ENCODE measurements at places on chromosomes 2 and 18.

GRCh38 chr2:241639385-241639784 is 1.9 kb downstream of the ATG4B start:
- H3K27ac ChIP-seq = no peak overlapping the region
- no peaks in the 10 kb centered on the region for H3K27me3 ChIP-seq
- DNase-seq = no peak
- H3K4me1 ChIP-seq = peaks cover 21% of the 10 kb centered on the region
- no peaks in the 10 kb centered on the region for H3K36me3 ChIP-seq

DNA sequence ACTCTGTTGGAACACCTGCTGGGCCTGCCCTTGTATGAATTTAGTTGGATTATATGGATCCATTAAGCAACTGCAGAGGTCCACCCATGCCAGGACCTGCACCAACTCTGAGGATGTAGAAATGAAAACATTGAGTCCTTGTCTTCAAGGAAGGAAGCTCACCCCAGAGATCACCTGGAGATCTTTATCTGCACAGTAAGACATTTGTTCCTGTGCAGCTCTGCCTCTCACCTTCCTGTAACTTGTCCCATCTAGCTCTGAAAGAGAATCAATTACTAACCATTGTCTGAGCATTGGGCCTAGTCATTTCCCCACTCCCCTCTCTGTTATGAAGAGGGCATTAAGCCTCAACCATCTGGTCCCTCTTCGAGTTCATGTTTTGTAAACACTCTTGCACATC is 105.2 kb upstream of the YWHAQ start:
- H3K27ac ChIP-seq = peak overlapping the region; percentile 18
- peaks cover 40% of the 10 kb centered on the region for H3K4me1 ChIP-seq
- no peaks in the 10 kb centered on the region for H3K27me3 ChIP-seq
- H3K36me3 ChIP-seq = no peaks in the 10 kb centered on the region
- DNase-seq = no peak

- H3K27ac ChIP-seq = no peak overlapping the region
- H3K36me3 ChIP-seq = no peaks in the 10 kb centered on the region
- no peak overlapping the region for H3K4me3 ChIP-seq
- no peaks in the 10 kb centered on the region for H3K27me3 ChIP-seq
- H3K4me1 ChIP-seq = no peaks in the 10 kb centered on the region
Observed at GRCh38 chr18:11665587-11665986, 23.5 kb upstream of the GNAL start.

DNA sequence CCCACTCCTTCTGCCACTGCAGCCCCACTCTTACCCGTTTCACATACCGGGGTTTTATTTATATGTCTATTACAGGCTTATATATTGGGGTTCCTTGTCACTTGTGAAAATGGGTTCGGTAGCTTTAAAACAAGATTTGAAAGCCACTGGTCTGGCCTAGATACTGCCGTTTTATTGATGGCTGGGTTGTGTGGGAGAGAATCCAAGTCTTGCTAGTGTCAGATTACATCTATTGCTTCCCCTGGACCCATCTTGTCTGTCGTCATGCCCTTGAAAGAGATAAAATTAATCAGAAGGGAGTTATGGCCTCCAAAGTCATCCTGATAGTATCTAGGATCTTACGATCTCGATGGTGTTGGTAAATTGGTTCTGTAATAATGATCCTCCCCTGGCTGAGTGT is 79.4 kb downstream of the EIPR1 start:
- H3K27me3 ChIP-seq = no peaks in the 10 kb centered on the region
- H3K36me3 ChIP-seq = no peaks in the 10 kb centered on the region
- peaks cover under 1% of the 10 kb centered on the region for H3K4me1 ChIP-seq
- H3K27ac ChIP-seq = no peak overlapping the region
- no peak overlapping the region for H3K4me3 ChIP-seq
- DNase-seq = no peak

DNA sequence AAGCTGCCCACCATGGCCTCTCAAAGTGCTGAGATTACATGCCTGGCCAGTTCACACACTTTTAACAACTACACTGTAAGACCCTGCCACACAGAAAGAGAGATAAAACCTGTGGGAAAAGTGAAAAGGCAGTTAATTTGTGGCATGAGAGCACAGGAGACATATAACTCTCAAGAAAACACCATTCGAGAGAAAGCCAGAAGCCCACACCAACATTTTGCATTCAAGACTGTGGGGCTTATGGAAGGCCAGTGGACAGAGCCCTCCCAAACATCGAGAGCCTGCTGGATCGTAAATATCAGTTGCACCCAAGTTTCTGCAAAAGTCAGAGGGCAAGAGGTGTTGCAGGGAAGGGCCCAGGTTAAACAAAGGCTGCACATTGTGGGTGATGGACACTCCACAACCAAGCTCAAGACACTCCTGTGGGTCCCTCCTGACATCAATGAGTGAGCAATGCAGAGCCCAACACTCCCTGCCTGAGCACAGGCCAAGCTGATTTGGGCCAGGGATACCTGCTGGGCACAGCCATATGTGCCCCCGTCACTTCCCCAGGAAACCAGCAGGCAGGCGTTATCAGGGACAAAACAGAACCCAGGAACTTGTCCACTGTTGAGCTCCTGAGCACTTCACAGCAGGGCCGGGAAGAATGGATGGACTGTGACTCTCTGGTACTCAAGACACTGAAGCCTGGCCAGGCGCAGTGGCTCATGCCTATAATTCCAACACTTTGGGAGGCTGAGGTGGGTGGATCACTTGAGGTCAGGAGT is 114.4 kb downstream of the ZFP36L2 start:
- DNase-seq = no peak
- no peaks in the 10 kb centered on the region for H3K36me3 ChIP-seq
- no peak overlapping the region for H3K4me3 ChIP-seq

DNA sequence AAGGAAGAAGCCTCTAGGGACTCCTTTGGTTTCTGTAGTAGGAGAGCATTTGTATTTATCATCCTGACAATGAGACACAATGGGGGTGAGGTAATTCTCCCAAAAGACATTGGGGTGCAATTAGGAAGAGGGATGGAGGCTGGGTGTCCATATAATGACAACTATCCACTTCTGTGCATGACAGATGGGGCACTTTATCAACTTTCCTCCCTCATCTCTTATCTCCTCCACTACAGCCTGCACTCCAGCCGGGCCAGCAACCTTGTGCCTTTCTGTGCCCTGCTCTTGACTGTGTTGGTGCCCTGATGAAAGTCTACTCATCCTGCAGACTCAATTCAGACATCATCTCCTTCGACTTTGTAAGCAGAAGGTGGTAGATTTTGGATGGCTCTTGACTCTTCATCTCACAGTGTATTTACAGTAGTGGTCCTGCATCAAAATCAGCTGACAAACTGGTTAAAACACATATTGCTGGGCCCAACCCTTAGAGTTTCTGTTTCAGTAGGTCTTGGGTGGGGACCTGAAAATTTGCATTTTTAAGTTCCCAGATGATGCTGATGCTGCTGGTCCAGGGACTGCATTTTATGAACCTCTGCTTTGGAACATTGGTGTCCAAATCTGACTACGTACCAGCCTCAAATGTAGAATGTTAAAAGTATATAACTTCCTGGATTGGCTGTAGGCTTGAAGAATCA is 40.8 kb upstream of the CFAP36 start:
- no peak overlapping the region for H3K27ac ChIP-seq
- no peaks in the 10 kb centered on the region for H3K4me1 ChIP-seq
- DNase-seq = no peak
- no peaks in the 10 kb centered on the region for H3K27me3 ChIP-seq
- H3K36me3 ChIP-seq = no peaks in the 10 kb centered on the region

DNA sequence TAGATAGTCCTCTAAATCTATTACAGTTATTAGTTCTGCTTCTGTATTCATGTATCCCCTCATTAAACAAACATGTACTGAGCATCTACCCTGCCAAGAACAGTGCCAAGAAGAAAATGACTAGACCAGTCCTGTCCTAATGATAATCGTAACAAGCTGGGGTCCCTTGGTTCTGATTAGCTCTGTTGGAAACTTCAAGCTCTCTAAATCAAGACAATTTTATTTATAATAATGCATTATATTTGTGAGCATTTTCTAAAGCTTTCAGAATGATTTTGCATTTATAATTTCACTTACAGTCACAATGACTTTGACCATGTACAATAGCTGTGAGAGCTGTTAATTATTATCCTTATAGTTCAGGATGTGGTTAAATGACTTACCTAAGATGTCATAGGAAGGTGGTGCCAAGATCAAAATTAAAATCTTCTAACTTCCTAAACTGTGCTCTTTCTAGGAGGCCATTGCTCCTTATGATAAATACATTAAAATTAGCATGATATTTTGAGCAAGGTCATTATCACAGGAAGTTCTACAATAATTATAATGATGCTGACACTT is 336.5 kb upstream of the SLC39A10 start:
- no peaks in the 10 kb centered on the region for H3K36me3 ChIP-seq
- H3K4me3 ChIP-seq = no peak overlapping the region
- no peak overlapping the region for H3K27ac ChIP-seq
- H3K27me3 ChIP-seq = no peaks in the 10 kb centered on the region

DNA sequence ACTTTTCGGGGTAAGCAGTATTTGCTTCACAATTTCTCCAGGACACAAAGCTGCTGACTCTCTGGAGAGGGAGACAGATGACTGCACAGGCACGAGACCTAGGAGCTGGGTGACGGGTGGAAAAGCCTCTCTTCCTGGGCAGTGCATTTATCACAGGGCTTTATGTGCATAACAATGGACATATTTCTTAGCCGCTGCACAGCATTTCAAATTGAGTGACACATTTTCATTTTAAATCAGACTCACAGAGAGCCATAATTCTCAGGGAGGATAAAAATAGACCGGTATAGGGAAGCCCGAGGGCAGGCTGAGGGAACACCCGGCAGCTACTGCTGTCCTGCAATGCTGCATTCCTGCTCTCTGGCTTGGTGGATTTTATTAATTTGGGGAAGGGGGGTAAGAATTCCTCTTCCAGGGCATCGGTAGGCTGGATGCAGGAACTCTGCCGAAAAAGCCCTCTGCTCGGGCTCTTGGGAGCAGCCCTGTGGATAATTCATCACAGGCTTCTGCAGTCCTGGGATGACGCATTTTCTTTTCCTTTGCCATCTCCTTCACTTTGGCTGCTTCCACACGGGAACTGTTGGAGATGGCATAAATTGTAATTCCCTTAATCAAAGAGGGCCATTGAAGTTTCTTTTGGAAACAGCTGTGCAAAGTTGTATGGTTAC is 108.1 kb upstream of the ACAA2 start:
- DNase-seq = no peak
- H3K4me3 ChIP-seq = no peak overlapping the region
- H3K36me3 ChIP-seq = no peaks in the 10 kb centered on the region
- no peaks in the 10 kb centered on the region for H3K4me1 ChIP-seq
- no peaks in the 10 kb centered on the region for H3K27me3 ChIP-seq

DNA sequence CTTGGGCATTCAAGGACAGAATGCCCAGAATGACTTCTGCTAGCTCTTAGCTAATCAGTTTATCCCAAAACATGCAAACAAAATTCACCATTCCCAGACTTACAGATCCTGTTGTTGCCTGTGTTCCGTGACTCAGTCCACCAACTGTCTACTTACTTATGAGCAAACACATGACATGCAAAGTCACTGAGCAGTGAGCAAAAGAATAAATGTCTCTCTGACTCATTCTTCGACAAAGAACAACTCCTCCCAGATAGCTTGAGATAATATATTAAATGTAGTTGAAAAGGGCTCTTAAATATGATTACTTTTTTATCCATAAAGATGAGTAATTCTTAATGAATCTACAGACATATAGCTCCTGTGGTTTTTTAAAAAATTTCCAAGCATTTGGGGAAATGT is 9.0 kb upstream of the CREG2 start:
- no peaks in the 10 kb centered on the region for H3K36me3 ChIP-seq
- no peaks in the 10 kb centered on the region for H3K27me3 ChIP-seq
- no peak overlapping the region for H3K4me3 ChIP-seq
- no peaks in the 10 kb centered on the region for H3K4me1 ChIP-seq
- no peak for DNase-seq
- no peak overlapping the region for H3K27ac ChIP-seq

GRCh38 chr18:28690836-28691495 is 514.0 kb upstream of the CDH2 start:
- H3K27me3 ChIP-seq = no peaks in the 10 kb centered on the region
- H3K36me3 ChIP-seq = no peaks in the 10 kb centered on the region
- DNase-seq = no peak
- no peaks in the 10 kb centered on the region for H3K4me1 ChIP-seq
- H3K27ac ChIP-seq = no peak overlapping the region

- no peaks in the 10 kb centered on the region for H3K27me3 ChIP-seq
- peak overlapping the region; percentile 48 for H3K4me3 ChIP-seq
- peaks cover 20% of the 10 kb centered on the region for H3K4me1 ChIP-seq
- H3K27ac ChIP-seq = peak overlapping the region; percentile 55
- H3K36me3 ChIP-seq = no peaks in the 10 kb centered on the region
Observed at GRCh38 chr18:77208964-77209363, 40.7 kb upstream of the GALR1 start.

GRCh38 chr2:108635630-108636354 is 83.5 kb upstream of the RANBP2 start:
- H3K4me3 ChIP-seq = no peak overlapping the region
- H3K27ac ChIP-seq = no peak overlapping the region
- DNase-seq = no peak

GRCh38 chr2:24512404-24512803 is 21.4 kb downstream of the NCOA1 start:
- no peak overlapping the region for H3K27ac ChIP-seq
- H3K36me3 ChIP-seq = no peaks in the 10 kb centered on the region
- no peaks in the 10 kb centered on the region for H3K27me3 ChIP-seq
- no peak for DNase-seq
- H3K4me3 ChIP-seq = no peak overlapping the region

- H3K27ac ChIP-seq = no peak overlapping the region
- no peak for DNase-seq
Observed at GRCh38 chr18:75264195-75264594, 53.6 kb downstream of the TSHZ1 start.

DNA sequence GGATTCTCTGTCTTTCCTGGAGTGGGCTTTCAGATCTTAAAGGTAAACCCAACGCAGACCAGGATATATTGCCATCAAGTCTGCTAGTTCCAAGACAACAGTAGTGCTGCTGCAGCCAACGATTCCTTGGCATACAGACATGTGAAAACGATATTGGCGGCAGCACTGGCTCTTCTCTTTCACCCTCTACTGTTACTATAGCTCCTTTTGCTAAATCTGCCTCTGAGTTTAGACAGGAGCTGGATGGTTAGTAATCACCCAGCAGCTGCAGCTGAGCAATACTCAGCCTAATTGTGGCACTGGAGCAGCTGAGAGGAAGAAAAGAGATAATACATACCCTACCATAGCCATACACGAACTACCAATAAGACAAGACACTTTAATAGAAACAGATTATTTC is 4.0 kb downstream of the YES1 start:
- H3K27me3 ChIP-seq = no peaks in the 10 kb centered on the region
- H3K36me3 ChIP-seq = no peaks in the 10 kb centered on the region
- no peak overlapping the region for H3K4me3 ChIP-seq
- peaks cover 16% of the 10 kb centered on the region for H3K4me1 ChIP-seq

- no peak overlapping the region for H3K4me3 ChIP-seq
- peaks cover 3% of the 10 kb centered on the region for H3K4me1 ChIP-seq
- H3K27me3 ChIP-seq = no peaks in the 10 kb centered on the region
- DNase-seq = no peak
Observed at GRCh38 chr2:233261819-233262555, 10.5 kb downstream of the ATG16L1 start.

GRCh38 chr2:18474700-18475099 is 85.8 kb downstream of the RDH14 start:
- no peaks in the 10 kb centered on the region for H3K27me3 ChIP-seq
- no peaks in the 10 kb centered on the region for H3K36me3 ChIP-seq
- no peak for DNase-seq
- no peak overlapping the region for H3K4me3 ChIP-seq
- H3K4me1 ChIP-seq = no peaks in the 10 kb centered on the region

GRCh38 chr2:240868286-240869108 is at the start of gene AGXT:
Gene AGXT, plus strand, starts transcription at chr2:240868824. Its CDS starts 42 bp downstream, at chr2:240868866.
- no peaks in the 10 kb centered on the region for H3K27me3 ChIP-seq
- H3K36me3 ChIP-seq = no peaks in the 10 kb centered on the region
- no peak within 1 kb of the TSS for H3K27ac ChIP-seq
- DNase-seq = no peak
- no peak within 1 kb of the TSS for H3K4me3 ChIP-seq

- DNase-seq = no peak
- H3K27ac ChIP-seq = no peak overlapping the region
Observed at GRCh38 chr18:65221736-65222135, 529.1 kb upstream of the CDH7 start.

Data from effector memory CD4-positive, alpha-beta T cell (primary cell).